MCF 10A (cell line): ENCODE measurements at places on chromosomes 13 and 19.
A peak's percentile ranks its signal among the peaks of the same experiment; 100 is the strongest.

DNA sequence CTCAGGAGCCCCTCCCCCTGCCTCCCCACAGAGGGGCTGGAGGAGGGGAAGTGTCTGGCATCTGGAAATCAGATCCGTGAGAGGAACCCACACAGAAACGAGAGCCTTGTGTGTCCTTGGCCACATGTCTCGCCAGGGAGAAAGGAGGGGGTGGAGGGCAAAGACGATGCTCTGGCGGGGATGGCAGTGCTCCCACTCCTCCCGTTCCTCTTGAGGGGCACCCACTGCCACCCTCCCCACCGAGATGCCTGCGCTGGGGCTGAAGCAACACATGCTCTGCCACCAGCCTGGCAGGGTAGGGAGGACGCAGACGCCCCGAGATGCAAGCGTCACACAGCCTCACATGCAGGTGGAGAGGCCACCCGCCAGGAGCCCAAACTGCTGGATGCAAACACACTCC is 2.8 kb downstream of the ADGRL1 start:
- no peak for DNase-seq

GRCh38 chr19:54660964-54661363 is 1.8 kb upstream of the LILRB4 start:
- no peak for DNase-seq

GRCh38 chr13:32229443-32229842 is 85.7 kb downstream of the ZAR1L start:
- no peak for DNase-seq

- no peak for DNase-seq
Observed at GRCh38 chr19:39410831-39411080, 1.7 kb upstream of the PLEKHG2 start.

- peak; percentile 26 for DNase-seq
Observed at GRCh38 chr19:35438527-35438926, 9.5 kb upstream of the FFAR2 start.

DNA sequence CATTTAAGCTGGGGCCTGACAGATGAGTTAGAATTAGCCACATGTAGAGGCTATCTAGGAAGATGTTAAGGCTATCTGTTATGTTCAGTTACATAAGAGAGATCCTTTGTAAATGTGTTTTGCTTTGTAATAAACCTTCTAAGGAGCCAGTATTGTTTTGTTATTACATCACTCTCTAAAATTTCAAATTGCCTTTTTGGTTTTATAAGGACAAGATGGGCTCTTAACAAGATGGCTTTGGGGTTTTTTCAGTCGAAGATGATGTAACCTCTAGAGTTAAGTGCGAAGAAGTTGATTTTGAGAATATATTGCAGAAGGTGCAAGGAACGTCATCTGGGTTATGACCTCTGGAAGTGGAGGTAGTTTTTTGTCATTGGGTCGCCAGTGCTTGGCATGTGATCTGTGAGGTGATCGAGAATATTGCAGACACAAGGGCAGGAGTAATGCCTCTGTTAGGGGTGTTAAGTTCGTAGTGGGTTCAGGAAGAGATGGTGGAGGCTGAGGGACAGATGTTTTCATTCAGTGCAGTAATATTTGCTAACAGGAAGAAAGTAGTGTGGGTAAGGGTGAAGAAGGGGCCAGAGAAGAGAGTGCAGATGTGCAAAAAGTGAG is 12.7 kb downstream of the LSM14A start:
- DNase-seq, result no peak

DNA sequence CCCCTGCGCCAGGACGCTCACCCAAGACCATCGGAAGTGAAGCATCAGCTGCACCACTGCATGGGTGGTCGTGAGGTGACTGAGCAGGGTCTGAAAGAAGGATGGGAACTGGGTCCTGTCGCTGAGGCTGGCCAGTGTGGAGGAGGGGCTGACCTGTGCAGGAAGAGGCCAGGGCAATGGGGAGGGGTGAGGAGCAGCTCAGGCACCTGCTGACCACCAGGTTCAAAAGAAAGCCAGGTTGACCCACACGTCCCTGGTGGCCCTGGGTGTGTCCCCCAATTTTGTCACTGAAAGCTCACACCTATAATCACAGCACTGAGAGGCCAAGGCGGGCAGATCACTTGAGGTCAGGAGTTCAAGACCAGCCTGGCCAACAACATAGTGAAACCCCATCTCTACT is 13.7 kb upstream of the ZSCAN1 start:
- no peak for DNase-seq

- DNase-seq, result no peak
Observed at GRCh38 chr13:84590663-84591062, 708.4 kb upstream of the SLITRK1 start.

DNA sequence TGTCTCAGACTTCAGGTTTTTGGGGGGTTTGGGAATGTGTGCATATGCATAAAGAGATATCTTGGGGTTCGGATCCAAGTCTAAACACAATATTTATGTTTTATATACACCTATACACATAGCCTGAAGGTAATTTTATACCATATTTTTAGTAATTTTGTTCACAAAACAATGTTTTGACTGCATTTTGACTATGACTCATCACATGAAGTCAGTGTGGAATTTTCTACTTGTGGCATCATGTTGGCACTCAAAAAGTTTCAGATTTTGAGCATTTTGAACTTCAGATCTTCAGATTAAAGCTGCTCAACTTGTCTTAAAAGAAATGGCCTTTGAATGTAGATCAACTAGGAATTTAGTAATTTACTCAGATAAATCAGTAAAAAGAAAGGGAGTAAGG is 712.9 kb upstream of the GPC6 start:
- peak; percentile 14 for DNase-seq

- no peak for DNase-seq
Observed at GRCh38 chr19:34759218-34759917, 13.6 kb downstream of the ZNF599 start.

GRCh38 chr19:17337675-17338432 is 501 bp downstream of the GTPBP3 start:
- DNase-seq, result peak; percentile 37

GRCh38 chr13:98632961-98633360 is 56.1 kb upstream of the STK24 start:
- no peak for DNase-seq

- peak; percentile 77 for DNase-seq
Observed at GRCh38 chr13:39612023-39612637, 9.1 kb upstream of the LHFPL6 start.

- DNase-seq, result no peak
Observed at GRCh38 chr13:91785431-91786119, 387.2 kb downstream of the GPC5 start.

GRCh38 chr13:40566811-40567210 is 99.6 kb downstream of the FOXO1 start:
- no peak for DNase-seq

DNA sequence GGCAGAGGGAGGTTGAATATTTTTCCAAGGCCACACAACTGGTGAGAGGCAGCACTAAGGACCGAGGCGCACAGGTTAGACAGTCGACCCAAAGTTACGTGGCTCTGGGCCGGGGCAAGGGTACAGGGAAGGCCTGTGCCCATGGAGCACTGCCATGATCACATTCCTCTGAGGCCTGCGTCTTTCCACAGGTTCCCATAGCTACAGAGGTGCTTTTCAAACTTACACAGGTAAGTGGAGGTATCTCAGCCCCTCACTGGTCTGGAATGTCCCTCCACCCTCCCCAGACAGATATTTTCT is 814 bp downstream of the ZNF211 start:
- no peak for DNase-seq

DNA sequence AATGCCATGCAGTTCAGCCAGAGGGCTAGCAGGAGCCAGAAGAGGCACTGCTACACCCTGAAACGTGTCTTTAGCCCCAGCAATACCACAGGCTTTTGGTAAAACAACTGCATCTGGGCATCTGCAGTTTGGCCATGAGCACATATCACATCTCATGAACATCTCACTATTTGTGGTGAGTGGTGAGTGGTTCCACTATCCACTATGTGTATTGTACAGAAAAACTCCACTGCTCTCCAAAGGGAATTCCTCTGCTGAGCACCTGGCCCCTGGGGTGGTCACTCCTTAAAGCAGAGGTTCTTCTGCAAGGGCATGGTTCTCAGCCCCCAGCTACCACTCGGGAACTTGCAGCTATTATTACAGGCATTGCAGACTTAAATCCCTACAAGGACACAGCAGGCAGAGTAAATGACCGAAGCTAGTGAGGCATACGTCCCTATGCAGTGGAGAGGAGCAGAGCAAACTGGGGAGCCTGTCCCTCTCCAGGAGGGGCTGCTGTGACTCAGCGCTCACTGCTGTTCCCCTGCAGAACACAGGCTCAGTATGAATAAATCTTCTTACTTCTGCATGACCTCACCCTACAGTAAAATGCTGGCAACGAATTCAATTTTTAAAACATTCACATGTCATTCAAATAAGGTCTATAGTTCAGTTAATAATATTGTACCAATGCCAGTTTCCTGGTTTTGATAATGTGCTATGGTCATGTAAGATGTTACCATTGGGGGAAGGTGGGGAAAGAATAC is 332.4 kb upstream of the ZNF507 start:
- no peak for DNase-seq

- DNase-seq, result no peak
Observed at GRCh38 chr19:2584002-2584401, 108.1 kb downstream of the GADD45B start.

- no peak for DNase-seq
Observed at GRCh38 chr19:56978023-56978565, 137.6 kb upstream of the PEG3 start.

DNA sequence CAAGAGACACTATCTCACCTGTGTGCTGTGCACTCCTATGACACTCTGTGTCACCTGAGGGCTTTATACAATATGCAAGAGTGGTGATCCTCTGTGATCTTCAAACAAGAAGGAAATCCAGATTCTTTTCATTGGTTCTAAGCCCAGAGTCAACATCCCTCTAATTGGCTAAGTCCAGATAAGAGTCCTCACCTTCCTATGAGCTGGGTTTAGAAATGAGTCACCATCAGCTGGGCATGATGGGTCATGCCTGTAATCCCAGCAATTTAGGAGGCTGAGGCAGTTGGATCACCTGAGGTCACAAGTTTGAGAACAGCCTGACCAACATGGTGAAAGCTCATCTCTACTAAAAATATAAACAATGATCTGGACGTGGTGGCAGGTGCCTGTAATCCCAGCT is 144.4 kb downstream of the ZNF675 start:
- DNase-seq, result no peak

GRCh38 chr13:63088226-63088625 is 1672.6 kb upstream of the PCDH20 start:
- no peak for DNase-seq

DNA sequence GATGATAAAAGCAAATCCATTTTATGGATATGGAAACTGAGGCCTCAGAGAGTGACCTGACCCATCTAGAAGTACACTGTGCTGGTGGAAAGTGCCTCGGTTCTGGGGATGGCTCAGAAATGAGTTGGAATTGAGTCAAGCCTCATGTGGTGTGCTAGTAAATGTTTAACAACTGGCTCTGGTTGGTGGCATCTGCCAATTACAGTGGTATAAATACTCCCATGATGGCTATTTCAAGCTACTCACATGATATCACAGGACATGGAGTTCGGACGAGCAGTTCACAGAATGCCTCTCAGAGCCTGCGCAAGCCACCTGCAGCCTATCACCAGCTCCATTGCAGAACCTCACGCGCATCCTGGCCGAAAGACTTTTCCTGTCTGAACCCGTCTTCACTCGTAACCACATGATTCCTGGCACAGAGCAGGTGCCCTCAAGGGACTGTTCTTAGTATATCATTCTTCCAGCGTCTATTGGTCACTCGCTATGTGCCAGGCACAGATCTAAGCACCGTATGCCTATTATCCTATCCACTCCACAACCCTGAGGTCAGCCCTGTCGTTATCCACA is 9.1 kb downstream of the TMEM150B start:
- DNase-seq, result no peak

DNA sequence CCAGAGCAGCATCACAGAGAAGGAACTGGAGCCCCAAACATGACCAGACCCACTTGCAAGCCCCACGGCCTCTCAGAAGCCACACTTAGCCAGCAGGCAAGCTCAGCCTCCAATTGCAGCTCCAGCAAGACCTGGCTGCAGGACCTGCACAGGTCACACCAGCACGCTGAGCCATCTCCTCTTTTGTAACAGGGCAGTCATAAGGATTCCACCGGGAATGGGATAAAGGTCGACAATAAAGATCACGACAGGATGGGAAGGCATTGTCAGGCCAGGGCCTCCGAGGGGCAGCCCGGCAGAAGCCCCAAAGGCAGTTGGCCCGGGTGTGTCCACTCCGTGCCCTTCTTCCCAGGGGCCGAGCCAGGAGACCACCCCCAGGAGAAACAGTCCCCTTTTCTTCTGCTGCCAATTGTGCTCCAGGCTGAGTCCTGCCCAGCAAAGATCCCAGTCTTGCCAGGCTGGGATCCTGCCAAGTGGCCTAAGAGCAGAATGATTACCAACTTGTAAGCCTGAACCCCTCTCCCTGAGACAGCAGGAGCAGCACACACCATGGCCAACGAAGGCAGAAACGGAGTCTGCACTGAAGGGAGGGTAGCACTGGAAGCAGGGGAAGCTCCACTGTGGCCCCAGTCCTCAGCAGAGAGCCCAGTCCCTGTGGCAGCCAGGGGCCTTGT is 12.5 kb downstream of the PEPD start:
- no peak for DNase-seq

DNA sequence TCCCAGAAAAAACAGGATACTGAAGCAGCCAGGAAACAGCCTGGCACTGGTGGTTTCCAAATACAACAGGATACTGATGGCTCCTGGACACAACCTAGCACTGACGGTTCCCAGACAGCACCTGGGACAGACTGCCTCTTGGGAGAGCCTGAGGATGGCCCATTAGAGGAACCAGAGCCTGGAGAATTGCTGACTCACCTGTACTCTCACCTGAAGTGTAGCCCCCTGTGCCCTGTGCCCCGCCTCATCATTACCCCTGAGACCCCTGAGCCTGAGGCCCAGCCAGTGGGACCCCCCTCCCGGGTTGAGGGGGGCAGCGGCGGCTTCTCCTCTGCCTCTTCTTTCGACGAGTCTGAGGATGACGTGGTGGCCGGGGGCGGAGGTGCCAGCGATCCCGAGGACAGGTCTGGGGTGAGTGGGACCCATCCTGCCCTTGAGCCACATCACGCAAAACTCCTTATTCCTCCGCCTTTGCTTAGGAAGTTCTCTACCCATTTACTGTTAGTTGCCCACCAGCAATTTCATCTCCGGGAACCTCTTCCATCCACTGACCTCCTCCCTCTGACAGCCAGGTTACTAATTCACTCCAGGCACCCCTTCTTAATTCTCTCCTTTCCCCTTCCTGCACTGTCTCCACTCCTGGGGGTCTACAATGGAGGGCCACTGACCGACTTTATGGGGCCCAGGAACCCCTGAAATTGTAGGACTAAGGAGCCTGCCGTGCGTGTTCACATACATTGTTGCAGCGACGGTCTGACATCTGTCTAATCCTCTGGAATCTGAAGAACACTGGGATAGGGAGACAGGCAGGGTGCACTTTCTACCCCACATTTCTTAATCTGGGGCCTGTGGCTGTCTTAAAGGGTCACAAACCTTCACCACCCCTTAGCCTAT is 1.2 kb downstream of the ITPKC start:
- peak; percentile 56 for DNase-seq
